ENCODE measurements at places on chromosomes 12 and 14. TPM values are rescaled to one million over a fixed set of nuclear protein-coding genes. Genes with fewer than 3 reads are reported as not detected.

P2RX7 gene
- total RNA-seq = 46.6 TPM

CDCA3 gene
- total RNA-seq = 105 TPM

SNX6 gene
- 71.0 TPM for total RNA-seq

OTX2 gene
- total RNA-seq = not detected

GRCh38 chr14:53517270-53517960 is 364.3 kb upstream of the DDHD1 start:
- no peak for DNase-seq

DNA sequence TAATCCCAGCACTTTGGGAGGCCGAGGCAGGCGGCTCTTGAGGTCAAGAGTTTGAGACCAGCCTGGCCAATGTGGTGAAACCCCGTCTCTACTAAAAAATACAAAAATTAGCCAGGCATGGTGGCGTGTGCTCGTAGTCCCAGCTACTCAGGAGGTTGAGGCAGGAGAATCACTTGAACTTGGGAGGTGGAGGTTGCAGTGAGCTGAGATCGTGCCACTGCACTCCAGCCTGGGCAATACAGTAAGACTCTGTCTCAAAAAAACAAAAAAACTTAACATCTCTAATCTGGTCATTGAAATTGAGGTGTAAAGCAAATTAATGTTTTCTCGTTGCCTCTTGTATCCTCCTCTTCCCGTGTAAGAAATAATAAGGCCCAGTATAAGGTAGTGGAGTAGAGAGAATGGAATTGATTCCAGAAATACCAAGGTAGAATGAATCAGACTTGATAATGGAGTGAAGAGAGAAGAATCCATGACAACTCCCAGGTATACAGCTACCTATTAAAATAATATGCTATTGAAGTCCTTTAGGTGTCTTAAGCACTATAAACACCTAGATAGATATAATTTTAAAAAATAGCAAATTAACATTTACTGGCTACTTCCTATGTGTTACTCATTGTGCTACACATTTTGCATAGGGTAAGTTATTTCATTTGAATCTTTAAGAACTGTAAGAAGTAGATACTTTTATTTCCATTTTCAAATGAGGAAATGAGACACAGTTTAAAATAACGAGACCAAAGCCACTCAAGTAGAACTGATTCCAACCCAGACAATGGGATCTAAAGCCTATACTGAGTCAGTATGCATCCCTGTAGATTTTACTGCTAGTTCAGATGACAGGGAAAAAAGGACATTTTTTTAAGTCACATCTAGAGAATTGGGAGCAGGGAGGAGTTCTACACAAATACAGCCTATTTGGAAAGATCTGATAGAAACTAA is 23.2 kb downstream of the RAP1B start:
- DNase-seq = no peak

DNA sequence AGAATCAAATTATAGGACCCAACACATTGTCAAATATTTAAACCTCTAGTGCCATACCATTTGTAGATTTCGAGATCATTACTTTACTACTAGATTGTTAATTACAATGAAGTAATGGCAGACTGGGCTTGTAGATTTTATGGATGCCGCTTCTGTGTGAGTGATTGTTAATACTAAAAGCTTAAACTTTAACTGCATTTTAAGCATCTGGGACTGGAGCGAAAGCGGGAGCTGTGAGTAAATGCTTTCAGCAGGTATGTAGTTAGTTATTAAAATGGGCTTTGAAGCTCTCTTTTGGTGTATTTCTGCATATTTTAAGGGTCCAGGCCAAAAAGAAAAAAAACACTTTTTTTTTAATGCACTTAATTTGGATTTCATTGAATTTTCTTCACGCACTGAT is 519.3 kb downstream of the MED13L start:
- no peak for DNase-seq

DNA sequence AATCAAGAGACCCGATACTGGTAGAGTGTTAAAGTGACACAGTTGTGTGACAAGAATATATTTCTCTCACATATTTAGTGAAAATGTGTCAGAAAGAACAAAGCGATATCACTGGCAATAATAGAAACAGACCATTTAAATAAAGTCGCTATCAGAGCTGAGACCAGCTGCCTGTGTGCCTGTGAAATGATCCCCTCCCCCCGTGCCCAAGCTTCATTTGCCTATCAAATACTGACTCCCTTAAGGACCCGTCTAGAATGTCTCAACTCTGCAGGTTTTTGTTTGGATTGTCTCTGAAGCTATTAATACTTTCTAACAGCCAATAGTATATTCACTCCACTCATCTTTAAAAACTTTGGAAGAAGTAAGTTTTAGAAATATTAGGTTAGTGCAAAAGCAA is 98.9 kb downstream of the EGLN3 start:
- no peak for DNase-seq

GRCh38 chr12:88113871-88114270 is 28.0 kb downstream of the CEP290 start:
- no peak for DNase-seq
